ENCODE measurements at places on chromosomes 1 and 21. TPM values are rescaled to one million over a fixed set of nuclear protein-coding genes. Genes with fewer than 3 reads are reported as not detected.

NR0B2 gene
- total RNA-seq: not detected

HAO2 gene
- total RNA-seq: not detected

CLCNKA gene
- total RNA-seq: 0.08 TPM

TMEM234 gene
- 14.6 TPM for total RNA-seq

BACE2 gene
- total RNA-seq: 16.0 TPM

SERTAD4 gene
- not detected for total RNA-seq

KCNE2 gene
- total RNA-seq: not detected

TCHH gene
- total RNA-seq: 0.08 TPM

FCRL1 gene
- 0.35 TPM for total RNA-seq

TMEM79 gene
- 1.4 TPM for total RNA-seq

LZIC gene
- total RNA-seq: 10.6 TPM

FLG gene
- not detected for total RNA-seq

PADI2 gene
- 0.60 TPM for total RNA-seq

GPR161 gene
- 20.0 TPM for total RNA-seq

ACTL8 gene
- 0.47 TPM for total RNA-seq

APH1A gene
- 88.9 TPM for total RNA-seq

FHAD1 gene
- 0.35 TPM for total RNA-seq

POGZ gene
- 9.1 TPM for total RNA-seq

CRP gene
- not detected for total RNA-seq

RHOU gene
- 0.45 TPM for total RNA-seq

CSMD2 gene
- total RNA-seq: 3.7 TPM

CTSS gene
- 5.0 TPM for total RNA-seq

BMP8B gene
- not detected for total RNA-seq

LCE2A gene
- total RNA-seq: not detected

CFAP107 gene
- not detected for total RNA-seq

PTGS2 gene
- total RNA-seq: 3.5 TPM

INSRR gene
- total RNA-seq: under 0.01 TPM

OLIG2 gene
- not detected for total RNA-seq

ZBTB40 gene
- 6.2 TPM for total RNA-seq

PLA2G4A gene
- total RNA-seq: 17.4 TPM

CNKSR1 gene
- 0.08 TPM for total RNA-seq

CRYAA gene
- not detected for total RNA-seq

KLHL17 gene
- total RNA-seq: 5.0 TPM

CROCC gene
- total RNA-seq: 18.9 TPM

RIIAD1 gene
- not detected for total RNA-seq

SLC6A9 gene
- total RNA-seq: 7.5 TPM

CD1E gene
- total RNA-seq: not detected

OR10J5 gene
- not detected for total RNA-seq

HSD3B1 gene
- total RNA-seq: not detected

SLC5A3 gene
- total RNA-seq: 8.1 TPM

OR6K3 gene
- not detected for total RNA-seq

Data from smooth muscle cell of the coronary artery (primary cell).